ENCODE measurements at places on chromosomes 7 and 10.

- no peak for DNase-seq
Observed at GRCh38 chr7:44639671-44640321, 33.4 kb downstream of the OGDH start.

DNA sequence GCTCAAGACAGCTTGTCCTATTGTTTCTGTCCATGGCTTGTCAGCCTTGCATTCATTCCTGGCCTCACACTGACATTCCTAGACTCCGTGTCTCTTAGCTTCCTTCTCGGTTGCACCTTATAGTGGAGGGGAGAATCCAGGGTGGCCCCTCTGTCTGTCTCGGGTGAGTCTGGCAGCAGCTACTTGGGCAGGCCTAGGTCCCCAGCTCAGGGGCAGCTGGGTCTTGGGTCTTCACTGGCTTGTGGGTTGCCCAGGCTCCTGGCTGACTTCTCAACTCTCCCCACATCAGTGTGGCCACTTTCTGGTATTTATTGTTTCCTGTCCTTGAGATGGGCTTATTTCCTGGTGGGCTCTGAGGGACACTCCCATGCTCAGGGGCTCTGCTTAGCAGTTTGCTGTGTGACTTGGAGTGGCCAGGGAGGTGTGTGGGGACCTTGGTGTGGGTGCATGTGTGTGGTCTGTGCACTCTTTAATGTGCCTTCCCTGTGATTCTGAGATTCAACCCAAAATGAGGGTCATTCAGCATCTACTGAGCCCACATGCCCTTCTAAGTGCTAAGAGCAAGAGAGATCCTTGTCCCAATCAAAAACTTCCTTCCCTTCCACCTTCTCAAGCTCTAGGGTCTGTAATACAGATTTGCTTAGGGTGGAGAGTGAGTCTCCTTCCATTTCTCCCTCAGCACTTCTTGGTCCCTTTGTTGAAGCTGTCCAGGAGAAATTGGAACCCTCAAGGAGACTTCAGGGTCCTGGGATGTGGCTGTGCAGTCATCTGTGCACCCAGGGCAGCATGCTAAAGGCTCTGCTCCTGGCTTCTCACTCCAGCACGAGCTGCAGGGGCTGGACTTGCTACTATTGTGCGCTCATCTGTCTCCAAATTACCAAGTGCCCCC, 20.1 kb downstream of the UPP1 start:
- no peak for DNase-seq

DNA sequence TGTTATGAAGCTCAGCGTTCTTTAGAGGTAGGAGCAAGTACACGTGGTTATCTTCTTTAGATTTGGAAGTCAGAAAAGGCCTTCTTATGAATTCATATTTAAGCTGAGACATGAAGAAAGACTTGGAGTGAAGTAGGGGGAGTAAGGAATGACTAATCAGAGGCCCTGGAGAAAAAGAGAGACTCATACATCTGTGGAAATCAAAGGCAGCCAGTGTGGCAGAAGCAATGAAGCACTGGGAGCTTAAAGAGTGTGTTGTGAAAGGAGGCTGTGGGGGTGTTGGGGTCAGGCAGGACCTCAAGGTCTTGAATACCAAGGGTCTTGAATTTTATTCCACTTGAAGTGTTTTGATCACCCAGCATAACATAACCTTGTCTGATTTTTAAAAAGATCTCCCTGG, 35.7 kb upstream of the FGL2 start:
- DNase-seq, result no peak

GRCh38 chr7:47423196-47423595, 158.7 kb downstream of the TNS3 start:
- DNase-seq, result no peak

DNA sequence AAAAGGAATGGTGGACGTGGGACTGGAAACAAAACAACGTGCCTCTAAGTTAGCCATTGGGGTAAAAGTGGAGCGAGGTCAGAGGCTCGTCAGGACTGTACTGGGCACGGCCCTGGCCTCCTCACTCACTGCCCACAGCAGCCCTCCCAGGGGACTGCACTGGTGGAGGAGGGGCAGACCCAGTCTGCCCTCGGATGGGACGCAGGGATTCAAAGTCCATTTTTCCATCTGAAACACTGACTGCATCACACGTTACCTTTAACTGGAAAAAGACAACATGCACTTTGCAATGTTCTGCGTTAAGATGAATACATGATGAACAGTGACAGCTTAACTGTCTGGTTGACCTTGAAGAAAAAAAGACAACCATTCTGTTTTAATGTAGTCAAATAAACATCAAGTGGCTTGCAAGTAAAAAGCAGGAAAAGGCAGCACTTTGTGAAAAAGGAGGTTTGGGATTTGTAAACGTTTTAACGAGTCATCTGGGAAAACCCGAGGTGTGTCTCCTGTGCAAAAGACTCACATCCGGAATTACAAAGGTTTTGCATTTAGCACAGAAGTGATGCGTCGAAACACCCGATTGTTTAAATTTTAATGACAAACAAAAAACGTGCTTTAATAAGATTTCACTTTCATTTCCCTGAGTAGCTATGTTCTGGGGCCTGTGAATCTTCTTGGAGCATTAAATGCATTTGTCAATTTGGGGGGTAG, 18.8 kb downstream of the KLF6 start:
- DNase-seq, result no peak

GRCh38 chr10:50436805-50437204, 185.5 kb upstream of the ASAH2 start:
- DNase-seq, result no peak

DNA sequence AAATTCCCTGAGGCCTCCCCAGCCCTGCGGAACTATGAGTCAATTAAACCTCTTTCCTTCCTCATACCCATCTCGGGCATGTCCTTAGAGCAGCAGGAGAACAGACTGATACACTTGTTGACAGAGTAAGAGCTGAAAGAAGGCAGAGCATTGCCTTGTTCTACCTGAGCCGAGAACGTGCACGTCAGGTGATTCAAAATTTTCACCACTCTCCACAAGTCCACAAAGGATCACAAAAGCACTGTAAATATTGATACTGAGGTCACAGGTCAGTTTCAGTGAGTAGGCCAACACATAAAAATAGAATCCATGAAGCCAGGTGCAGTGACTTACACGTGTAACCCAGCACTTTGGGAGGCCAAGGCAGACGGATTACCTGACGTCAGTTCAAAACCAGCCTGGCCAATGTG, 27.8 kb downstream of the DCLRE1C start:
- DNase-seq, result no peak

DNA sequence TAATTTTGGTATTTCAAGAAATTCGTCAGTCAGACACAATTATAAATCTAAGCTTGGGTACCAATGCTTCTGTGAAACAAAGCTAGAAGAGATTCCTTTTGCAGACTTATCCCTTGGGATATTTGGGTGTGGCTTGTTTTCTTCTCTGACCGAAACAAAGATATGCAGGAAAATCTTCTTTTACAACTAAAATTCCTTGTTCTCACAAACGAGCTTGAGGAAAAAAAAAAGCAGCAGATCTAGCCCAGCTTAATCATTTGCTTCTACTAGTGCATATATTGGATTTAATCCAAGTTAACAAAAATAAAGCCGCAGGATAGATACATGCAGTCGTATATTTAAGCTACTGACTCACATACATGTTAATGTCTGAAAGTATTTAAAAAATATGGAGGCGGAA, 104.2 kb downstream of the PRTFDC1 start:
- no peak for DNase-seq

- no peak for DNase-seq
Observed at GRCh38 chr10:14072541-14072940, 258.2 kb downstream of the FRMD4A start.

- DNase-seq, result no peak
Observed at GRCh38 chr10:124993736-124994451, 52.0 kb downstream of the ZRANB1 start.

DNA sequence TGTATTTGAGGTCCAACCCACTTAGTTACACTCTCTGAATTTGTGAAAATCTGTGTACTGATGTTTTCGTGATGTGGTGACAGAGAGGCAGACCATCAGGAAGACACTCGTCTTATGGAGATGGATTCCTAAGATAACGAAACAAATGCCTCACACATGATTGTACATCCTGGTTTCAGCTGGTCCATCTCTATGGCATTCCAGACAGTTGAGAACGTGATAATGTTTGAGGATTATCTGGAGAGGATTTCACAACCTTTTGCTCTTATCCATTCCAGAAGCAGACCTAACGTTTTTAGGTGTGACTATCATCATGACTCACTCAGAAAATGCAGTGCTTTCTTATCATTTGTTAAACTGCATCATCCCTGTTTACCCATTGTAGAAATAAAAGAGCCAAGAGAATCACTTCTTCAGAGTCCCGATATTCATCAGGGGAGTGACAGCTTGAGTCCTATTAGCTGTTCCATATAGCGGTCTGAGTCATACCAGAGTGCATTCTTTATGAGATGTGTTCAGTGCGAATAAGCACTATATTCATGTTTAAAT, 74.5 kb downstream of the BMPER start:
- no peak for DNase-seq

DNA sequence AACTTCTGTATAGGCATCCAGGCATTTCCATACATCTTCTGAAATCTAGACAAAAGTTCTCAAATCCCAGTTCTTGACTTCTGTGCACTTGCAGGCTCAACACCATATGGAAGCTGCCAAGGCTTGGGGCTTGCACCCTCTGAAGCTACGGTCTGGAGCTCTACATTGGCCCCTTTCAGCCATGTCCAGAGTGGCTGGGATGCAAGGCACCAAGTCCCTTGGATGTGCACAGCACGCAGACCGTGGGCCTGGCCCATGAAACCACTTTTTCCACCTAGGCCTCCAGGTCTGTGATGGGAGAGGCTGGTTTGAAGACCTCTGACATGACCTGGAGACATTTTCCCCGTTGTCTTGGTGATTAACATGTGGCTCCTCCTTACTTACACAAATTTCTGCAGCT, 1645.1 kb downstream of the REEP3 start:
- no peak for DNase-seq

- DNase-seq, result no peak
Observed at GRCh38 chr7:100091411-100092181, 2.8 kb downstream of the COPS6 start.

DNA sequence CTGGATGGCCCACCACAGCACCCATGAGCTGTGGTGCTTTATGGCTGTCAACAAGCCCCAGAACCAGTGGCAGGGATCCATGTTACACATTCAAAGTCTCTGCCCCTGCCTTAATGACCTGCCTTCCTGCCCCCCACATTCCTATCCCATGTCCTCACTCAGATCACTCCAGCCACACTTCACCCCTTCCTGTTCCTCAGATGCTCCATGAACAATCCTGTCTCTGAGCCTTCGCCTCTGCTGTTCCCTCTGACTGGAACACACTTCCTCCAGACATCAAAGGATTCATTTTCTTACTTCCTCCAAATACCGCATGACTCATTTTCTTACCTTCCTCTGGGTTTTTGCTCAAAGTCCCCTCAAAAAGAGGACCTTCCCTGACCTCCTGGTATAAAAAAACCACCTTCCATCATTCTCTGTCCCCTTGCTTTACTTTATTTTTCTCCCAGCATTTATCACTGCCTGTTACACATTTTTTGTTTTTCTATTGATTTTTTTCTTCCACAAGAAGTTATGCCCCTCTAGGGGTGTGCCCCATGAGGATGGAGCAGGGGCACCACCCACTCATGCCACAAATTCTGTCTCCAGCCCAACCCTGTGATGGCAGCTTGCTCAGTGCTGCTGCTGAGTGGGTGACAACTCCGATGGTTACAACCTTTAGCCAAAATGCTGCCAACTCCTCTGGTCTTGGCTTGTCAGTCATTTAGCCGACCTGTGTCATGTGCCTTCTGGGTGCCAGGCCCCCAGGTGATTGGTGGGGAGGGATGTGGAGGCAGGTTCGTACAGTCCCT, 18.2 kb downstream of the COL13A1 start:
- DNase-seq, result no peak

- no peak for DNase-seq
Observed at GRCh38 chr7:81769891-81770727, at the start of gene HGF. Gene HGF, minus strand, starts transcription at chr7:81770047. Its CDS starts 76 bp downstream, at chr7:81769971.

DNA sequence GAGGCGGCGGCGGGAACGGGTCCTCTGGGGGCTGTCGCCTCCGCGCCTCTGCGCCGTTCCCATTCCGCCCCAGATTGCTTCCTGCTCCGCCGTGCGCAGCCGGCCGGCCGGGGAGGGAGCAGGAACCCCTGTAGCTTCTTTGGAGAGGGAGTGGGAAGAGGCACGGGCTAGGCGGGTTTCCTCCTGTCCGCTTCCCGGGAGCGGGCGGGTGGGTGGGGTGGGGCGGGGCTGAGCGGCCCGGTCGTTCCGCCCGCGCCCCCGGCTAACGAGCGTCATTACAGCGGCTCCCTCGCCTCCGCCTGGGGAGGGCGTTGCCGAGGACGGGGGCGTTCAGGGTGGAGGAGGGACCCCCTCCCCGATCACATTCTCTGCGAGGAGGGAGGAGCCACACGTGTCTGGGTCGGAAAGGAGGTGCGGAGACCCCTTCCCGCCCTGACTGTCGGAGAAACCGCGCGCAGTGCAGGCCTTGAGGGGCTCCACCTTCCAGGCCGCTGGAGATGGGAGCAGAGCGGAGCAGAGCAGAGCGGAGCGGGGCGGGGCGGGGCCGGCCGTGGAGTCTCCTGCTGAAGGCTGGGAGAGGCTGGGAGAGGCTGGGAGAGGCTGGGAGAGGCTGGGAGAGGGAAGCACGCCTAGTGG, 39.7 kb downstream of the AGAP3 start:
- DNase-seq, result no peak

DNA sequence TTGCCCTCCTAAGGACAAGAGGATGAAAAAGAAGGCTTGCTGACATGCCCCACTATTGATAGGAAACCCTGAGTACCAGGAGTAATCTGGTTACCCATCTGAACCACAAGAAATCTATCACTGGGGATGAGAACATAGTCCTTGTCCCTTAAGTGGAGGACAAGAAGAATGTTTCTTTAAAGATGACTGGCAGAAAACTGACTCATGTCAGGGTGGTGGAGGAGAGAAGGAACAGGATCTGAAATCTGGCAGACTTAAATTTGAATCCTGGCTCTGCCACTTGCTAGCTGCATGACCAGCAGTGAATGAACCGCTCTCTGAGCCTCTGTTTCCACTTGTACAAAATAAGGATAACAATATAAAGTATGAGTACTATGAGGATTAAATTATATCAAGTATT, 38.9 kb upstream of the XPNPEP1 start:
- DNase-seq, result no peak

- DNase-seq, result no peak
Observed at GRCh38 chr10:33347211-33347610, 12.7 kb upstream of the NRP1 start.

- no peak for DNase-seq
Observed at GRCh38 chr7:42108803-42109528, 128.0 kb downstream of the GLI3 start.

GRCh38 chr7:44134943-44135628, 6.0 kb downstream of the MYL7 start:
- DNase-seq, result no peak

- DNase-seq, result no peak
Observed at GRCh38 chr7:96720843-96721242, 11.2 kb upstream of the SEM1 start.

GRCh38 chr10:88238615-88238914, 344.6 kb downstream of the RNLS start:
- DNase-seq, result no peak

Data from substantia nigra (tissue), 51 donors.